ENCODE measurements at places on chromosomes 7 and 10.

DNA sequence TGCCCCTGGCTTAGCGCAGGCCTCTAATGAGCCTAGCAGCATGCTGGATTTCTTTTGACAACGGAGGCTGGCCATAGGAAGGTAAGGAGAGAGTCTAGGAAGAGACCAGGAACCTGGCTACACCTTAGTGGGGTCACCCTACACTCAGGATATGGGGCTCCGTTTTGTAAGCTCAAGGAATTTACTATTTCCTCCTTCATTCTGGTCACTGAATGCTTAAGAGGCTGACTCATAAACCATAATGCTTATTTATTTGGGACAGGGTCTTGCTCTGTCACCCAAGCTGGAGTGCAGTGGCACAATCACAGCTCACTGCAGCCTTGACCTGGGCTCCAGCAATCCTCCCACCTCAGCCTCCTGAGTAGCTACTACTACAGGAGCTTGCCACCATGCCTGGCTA is 38.4 kb downstream of the CARD11 start:
- no peak for DNase-seq

DNA sequence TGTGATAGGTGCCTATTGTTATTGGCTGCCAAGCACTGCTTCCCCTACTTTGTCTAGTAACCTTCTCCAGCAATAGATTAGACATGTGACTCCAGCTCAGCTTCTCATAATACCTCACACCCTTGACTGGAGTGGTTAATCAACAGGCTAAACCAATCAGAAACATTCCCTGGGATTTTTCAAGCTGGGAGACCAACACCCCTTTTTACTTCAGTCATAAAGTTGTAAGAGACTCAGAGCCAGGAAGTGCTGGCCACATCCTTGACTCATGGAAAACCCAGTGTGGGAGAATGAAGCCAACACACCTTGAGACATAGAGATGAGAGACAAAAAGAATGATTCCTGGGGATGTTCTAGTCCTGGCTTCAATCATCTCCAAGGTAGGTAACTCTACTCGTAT is 62.6 kb upstream of the HECTD2 start:
- no peak for DNase-seq

DNA sequence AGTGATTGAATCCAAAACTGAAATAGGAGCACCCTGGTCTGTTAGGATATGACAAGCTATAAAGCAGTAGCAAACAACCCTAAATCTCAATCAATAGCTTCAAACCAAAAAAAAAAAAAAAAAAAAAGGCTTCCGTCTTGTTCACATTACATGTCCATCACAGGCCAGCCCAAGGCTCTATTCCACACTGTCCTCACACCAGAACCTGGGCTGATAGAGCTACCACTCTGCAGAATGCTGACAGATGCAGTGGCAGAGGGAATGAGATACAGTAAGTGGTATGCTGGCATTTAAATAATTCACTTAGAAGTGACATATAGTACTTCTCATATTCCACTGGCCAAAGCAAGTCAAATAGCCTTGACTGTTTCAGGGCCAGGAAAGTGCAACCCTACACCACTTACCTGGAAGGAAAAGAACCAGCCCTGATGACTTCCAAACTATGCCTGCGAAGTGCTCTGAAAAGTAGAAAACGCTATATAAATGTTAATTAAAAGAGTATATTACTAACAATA is 5.8 kb downstream of the CDCA7L start:
- DNase-seq = no peak

DNA sequence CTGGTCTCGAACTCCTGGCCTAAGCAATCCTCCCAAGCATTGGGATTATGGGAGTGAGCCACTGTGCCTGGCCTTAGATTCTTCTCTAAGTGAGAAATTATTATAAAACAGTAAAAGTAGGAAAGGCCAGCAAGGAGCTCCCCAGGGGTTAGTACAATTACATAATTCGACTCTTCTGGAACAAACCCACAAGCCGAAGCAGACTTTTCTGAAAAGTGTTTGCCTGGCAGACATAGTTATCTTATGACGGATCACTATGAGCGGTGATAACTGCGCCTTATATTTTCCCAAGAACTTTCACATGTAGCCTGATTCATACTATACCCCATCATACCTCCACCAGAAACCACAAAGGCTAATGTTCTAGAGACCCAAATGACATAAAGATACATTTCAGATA is 30.2 kb upstream of the SH3PXD2A start:
- no peak for DNase-seq

DNA sequence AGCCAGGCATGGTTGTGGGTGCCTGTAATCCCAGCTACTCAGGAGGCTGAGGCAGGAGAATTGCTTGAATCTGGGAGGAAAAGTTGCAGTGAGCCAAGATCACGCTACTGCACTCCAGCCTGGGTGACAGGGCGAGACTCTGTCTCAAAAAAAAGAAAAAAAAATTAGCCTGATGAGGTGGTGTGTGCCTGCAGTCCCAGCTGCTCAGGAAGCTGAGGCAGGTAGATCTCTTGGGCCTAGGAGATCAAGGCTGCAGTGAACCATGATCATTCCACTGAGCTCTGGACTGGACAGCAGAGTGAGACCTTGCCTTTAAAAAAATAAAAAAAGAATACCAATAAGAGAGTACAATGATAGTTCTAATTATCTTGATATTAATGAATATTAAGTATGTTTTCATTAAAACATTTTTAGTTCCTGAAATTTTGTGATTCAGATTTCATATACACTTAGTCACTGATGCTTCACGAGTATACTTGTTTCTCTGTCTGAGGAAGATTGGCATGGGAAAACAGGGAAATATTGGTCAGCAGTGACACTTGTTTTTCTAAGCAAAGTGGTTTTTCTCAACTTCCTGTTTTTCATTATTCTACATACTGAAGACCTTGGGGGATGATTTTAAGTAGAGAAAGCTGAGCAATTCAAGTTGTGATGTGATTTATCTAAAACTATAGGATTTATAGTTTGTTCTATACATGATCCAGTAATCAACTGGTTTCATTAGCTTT is 76.8 kb downstream of the ADK start:
- DNase-seq = no peak

- DNase-seq = peak; percentile 92
Measured at GRCh38 chr7:99393355-99394187, 14.8 kb downstream of the PDAP1 start.

GRCh38 chr7:2645274-2645868 is 13.6 kb downstream of the TTYH3 start:
- DNase-seq = no peak

DNA sequence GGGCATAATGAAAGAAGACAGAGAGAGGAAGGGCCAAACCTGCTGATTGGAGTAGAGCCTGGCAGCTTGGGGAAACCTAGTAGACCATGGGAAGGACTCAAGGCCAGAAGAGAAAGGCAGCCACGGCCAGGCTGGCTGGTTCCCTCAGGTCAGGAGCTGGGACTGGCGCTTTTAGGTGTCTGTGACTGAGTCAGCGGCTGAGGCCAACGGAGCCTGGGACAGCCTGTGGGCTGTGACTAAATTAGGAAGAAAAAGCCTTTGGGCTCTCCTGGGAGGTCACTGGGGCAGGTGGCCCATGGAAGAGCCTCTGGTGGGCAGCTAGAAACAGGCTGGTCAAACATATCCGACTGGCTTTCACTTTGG is 108.9 kb upstream of the PDCD4 start:
- DNase-seq = no peak

- no peak for DNase-seq
Measured at GRCh38 chr7:22419488-22419887, 62.5 kb upstream of the RAPGEF5 start.

DNA sequence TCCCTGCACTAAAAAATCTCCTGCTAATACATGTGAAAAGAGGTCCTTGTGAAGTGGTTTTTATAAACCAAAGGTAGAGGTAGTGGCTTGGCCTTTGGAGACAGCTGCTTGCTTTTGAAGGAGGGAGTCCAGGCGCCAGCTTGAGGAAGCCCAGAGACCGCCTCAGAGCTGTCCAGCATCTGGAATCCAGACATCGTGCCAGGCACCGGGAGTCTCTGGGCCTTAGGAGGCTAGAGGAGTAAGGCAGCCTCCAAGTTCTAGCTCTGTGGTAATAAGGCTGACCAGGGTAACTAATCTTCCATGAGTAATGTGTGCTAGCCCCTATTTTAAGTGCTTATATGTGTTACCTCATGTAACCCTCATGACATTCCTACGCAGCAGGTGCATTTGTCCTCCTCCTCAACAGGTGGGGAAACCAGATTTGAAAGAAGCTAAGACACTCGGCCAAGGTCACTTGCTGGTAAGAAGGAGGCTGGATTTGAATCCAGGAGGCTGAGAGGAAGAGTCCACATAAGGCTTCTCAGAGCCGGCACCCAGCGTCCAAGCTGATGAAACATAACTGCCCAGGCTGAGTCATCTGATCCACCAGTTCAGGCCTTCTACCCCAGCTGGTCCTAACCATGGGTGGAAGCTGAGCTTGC is 26.1 kb downstream of the PRLHR start:
- DNase-seq = no peak

DNA sequence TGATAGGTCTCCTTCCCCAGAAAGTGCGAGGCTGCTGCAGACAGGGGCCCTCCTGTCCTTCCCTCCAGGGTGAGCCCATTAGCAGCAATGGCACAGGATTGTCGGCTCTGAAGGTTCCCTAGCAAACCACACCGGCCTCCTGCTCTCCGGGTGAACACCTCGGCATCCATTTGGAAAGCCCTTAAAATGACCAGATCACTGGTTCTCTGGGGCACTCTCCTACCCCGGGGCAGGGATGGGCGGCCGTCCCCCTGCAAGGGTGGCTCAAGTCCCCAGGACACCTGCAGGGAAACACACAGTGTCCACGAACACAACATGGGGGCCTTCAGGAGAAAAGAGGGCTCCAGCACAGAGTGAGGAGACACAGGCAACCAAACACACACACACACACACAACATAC is 459.1 kb downstream of the PTPRN2 start:
- DNase-seq = no peak

DNA sequence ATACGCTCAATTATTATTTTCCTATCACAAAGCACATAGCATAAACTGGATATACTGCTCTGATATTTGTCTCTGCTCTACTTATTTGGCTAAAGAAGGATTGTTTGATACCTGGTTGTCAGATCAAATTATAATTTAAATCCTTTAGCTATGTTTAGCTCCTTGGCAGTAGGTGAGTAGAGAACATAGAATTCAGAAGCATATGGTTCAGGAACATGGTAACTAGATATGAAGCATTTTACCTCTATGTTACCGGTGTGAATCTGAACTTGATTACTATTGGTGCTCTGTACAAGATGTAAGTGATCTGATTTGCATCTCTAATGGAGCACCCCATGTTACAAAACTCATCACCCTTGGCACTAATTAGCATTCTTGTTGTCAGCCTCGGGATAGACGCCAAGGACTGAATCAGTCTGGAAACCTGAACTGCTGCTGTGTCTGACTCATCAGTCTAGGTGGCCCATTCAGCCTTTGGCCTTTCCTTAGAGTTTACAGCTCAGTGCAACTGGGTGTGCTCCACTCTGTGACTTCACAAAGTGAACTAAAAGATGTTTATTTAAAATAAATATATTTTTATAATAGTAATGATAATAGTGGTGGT is 12.3 kb upstream of the MYPN start:
- no peak for DNase-seq

- DNase-seq = no peak
Measured at GRCh38 chr7:94261067-94261466, 133.6 kb upstream of the COL1A2 start.

DNA sequence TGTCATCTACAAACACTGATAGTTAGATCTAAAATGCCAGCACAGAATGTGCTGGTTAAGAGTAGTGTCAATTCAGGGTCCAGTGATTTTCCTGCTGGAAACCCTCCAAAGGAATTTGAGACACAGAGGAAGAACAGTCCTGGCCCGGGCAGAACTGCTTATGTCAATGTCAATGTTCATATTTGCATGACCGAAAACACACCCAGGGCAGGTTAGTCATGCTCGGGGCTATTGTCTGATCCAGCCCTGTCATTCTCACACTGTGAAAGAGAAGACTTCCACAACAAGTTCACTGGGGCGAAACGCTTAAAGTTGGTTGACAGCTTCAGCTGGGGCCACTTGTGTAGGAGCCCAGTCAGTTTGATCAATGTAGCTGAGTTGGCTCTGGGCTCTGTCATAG is 139.3 kb downstream of the C1GALT1 start:
- peak; percentile 36 for DNase-seq

GRCh38 chr10:77865580-77866324 is 60.8 kb downstream of the DLG5 start:
- DNase-seq = peak; percentile 34

GRCh38 chr7:98864731-98865453 is 4.9 kb downstream of the TMEM130 start:
- DNase-seq = no peak

- no peak for DNase-seq
Measured at GRCh38 chr10:13790196-13790595, 203.4 kb downstream of the PRPF18 start.

GRCh38 chr10:29794776-29795611 is 160.2 kb upstream of the SVIL start:
- DNase-seq = peak; percentile 2

GRCh38 chr7:27153526-27153925 is 1.1 kb upstream of the HOXA3 start:
- no peak for DNase-seq

GRCh38 chr10:27457261-27457945 is 46.7 kb upstream of the RAB18 start:
- no peak for DNase-seq

GRCh38 chr7:157129200-157129599 is 9.5 kb upstream of the UBE3C start:
- DNase-seq = peak; percentile 43

DNA sequence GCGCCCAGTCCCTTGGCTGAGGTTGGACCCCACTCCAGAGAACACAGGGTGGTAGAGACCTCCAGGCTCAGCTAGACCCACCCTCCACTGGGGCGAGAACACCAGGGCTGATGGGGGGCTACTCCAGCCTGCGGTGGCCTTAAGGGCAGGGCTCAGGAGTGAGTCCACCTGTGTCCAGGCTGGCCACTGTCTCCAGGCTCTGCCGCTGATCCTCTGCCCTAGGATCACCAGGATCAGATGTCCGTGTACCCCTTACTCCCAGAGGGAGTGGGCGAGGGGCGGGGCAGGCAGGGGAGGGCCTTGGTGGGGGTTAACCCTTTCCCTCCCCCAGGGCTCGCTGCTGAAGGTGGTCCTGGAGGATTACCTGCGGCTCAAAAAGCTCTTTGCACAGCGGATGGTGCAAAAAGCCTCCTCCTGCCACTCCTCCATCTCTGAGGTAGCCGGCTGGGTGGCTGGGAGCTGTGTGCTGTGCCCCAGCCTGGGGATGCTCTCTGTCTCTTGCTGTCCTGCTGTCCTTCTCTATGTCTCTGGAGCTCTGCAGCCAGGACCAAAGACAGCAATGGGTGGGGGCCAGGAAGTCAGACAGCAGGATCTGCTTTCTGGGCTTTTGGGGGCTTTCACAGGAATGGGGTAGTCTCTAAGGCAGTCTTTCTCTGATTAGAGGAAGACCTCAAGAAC is 38.0 kb downstream of the PSAP start:
- DNase-seq = no peak

- peak; percentile 91 for DNase-seq
Measured at GRCh38 chr7:137343281-137343841, at the start of gene PTN. Gene PTN (minus strand): TSS chr7:137343733. CDS start chr7:137254973, 88,760 bp downstream.

Data from DMS79 treated with DMSO at 0.1 percent for 48 hours (cell line).